ENCODE measurements at places on chromosomes 7 and 10.

- DNase-seq: no peak
Observed at GRCh38 chr10:92408017-92408361, 117.0 kb downstream of the MARCHF5 start.

GRCh38 chr7:17369691-17370426 is 71.4 kb downstream of the AHR start:
- DNase-seq: peak; percentile 87

- no peak for DNase-seq
Observed at GRCh38 chr10:3173171-3173878, 743 bp upstream of the PITRM1 start.

- no peak for DNase-seq
Observed at GRCh38 chr7:87528730-87529129, 53.2 kb upstream of the ABCB4 start.

DNA sequence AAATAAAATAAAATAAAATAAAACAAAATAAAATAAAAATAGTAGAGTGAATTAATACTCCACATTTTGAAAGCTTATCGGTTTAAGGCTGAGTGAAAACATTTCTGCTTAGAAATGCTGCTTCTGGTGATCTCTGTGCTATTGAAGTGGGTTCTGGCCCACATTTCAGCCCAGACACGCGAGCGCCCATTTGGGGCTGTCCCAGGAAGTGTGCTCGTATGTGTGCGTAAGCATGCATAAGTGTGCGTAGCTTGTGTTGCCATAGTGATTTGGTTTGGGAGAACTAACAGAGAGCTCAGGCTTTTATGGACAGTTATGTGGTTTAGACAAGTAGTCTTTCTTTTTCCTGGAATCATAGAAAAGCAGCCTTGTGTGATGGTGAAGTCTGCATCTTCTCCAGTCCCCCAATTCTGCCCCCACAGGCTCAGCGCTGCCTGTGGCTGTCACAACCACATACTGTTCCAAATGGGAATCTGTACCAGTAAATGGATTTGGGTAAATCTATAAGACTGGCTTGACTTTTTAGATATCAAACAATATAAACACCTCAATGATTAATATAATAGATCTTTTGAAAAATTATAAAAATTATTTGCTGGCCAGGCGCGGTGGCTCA is 29.8 kb upstream of the PURB start:
- DNase-seq: no peak

DNA sequence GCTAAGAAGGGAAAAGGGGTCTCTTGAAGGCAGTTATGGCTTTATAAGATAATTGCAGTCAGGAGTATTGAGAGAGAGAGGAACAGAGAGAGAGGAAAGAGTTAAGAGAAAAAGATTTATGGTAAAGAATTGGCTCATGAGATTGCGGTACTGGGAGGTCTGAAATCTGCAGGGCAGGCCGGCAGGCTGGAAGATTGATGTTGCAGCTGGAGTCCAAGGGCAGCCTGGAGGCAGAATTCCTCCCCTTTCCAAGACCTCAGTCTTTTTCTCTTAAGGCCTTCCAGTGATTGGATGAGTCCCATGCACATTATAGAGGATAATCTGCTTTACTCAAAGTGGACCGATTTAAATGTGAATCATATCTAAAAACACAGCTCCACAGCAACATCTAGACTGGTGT is 68.4 kb downstream of the HACD1 start:
- DNase-seq: peak; percentile 49

DNA sequence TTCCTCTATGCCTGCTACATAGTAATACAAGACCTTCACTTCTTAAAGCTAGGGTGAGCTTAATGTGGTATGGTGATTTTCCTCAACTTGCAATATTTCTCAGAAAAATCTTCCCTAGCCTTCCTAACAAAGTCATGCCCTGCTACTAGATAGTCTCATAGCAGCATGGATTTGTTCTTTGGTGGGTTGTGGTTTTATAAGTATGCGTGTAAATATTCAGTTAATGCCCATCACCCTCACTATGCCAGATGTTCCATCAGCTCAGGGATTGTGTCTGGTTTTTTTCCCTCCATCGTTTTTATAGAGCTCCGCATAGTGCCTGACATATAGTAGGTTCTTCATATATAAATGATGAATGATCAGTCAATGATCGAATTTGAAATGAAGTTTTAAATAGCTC is 182.8 kb downstream of the CREB5 start:
- no peak for DNase-seq

DNA sequence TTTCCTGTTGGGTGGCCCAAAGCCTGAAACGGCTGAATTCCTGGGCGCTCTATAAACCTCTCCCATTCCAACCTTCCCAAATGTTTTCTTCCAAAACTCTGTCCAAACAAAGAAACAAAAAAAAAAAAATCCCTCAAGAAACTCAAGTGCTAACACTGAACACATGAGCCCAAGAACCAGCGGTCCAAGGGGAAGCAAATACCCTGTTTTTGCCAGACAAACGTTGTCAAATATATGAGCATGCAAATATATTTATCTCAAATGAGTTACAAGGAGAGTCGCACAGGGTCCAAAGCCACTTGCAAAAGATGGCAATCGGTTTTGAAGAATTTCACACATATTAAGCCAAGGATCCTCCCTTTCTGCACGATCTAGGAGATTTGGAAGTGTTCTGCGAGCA is 23.3 kb upstream of the EMX2 start:
- no peak for DNase-seq

DNA sequence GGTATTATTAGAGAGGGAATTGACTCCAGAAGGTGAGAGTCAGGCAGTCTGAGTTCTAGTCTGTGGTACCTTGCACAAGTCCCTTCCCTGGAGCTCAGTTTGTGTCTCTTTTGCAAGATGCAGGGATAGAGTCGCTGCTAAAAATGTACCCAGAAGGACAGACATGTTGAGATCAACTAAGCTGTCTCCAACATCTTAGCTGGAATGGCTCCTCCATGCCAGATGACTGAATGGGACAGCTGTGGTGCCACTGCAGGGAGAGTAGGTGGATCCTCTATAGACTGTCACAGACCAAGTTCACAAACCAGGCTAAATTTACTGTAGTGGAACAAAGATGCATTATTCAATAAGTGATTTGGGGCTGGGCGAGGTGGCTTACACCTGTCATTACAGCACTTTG is 120.1 kb downstream of the NEURL1 start:
- no peak for DNase-seq

DNA sequence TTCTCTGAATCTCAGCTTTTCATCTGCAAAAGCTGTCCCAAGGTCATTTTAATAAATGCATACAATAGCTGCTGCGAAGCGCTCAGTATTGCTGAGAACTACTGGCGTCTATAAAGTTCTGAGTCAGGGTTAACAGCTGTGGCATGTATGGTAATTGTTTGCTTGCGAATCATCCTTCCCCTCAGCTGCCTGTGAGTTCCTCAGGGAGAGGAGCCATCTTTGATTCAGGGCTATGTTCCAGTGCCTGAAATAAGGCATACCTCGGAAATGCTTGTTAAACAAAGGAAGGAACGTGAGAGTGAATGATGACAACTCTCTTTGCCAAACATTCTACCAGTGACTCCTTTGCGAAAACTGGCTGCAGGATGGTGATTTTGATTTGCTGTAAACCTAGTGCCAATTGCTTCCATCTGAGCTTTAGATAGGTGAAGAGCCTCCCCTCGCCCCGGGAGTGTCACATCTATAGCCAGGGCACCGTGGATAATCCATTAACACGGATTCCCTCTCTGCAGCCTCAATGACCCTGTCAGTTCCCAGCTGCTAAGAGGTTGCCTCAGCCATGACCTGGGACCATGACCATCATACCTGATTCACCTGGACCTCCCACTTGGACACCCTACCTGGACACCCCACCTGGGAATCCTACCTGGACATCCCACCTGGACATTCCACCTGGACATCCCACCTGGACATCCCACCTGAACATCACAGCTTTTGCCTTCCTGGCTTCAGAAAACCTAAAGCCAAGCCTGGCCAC is 39.6 kb downstream of the GPRIN2 start:
- DNase-seq: no peak
